ENCODE measurements at places on chromosomes 5 and 9.

DNA sequence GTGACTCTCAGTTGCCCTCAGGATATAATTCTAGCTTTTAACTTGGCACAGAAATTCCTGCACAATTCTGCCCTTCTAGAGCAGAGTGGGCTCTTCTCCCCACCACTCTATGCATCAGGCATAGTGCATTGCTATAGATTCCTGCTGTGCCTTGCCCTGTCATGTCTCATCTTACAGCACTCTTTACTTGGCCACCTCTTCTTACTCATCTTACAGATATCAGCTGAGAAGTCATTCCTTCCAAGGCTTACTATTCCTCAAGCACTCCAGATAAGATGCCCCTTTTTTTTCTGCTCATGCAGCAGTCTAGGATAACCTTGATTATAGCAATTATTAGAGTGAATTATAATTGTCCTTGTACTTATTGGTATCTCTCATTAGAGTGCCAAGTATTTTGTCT is 5.6 kb downstream of the FAM221B start:
- DNase-seq = no peak

GRCh38 chr9:124884376-124884775 is 22.4 kb downstream of the ARPC5L start:
- DNase-seq = no peak

- DNase-seq = no peak
Observed at GRCh38 chr5:11514705-11515432, 389.4 kb downstream of the CTNND2 start.

DNA sequence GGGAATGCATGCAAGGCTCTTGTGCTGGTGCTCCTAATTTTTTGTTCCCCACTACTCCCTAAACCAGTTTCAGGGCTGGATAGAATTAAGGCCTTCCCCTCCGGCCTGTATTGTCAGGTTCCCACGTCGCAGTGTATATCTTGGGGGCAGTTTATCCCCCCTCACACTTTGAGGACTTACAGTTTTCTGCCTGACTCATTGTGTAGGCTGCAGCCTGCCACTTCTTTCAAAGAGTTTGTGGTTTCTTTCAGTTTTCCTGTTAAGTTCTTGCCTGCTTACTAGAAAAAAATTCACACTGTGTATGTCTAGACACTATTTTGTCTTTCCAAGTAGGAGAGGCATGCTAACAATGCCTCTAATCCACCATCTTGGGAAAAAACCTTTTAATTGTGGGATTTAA is 28.4 kb upstream of the BTNL3 start:
- DNase-seq = no peak

DNA sequence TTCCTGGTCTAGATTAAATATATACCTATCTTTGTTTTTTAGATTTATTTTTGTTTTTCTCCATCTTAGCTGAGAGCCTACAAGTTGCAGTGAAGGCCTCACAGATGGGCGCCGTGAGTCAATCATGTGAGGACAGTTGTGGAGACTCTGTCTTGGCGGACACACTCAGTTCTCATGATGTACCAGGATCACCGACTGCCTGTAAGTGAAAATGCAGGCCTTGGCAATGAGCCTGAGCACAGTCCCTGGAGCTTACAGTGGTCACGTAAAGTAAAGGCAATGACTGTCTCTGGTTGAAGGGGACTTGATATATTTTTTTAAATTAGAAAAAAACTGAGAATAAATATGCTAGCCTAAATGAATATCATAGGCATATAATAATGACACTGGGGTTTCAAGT is 271.9 kb downstream of the ARHGEF28 start:
- no peak for DNase-seq
